ENCODE measurements at places on chromosomes 5 and 9.
A peak's percentile ranks its signal among the peaks of the same experiment; 100 is the strongest.

- DNase-seq = no peak
Observed at GRCh38 chr9:113857875-113858274, 18.2 kb upstream of the ZNF618 start.

DNA sequence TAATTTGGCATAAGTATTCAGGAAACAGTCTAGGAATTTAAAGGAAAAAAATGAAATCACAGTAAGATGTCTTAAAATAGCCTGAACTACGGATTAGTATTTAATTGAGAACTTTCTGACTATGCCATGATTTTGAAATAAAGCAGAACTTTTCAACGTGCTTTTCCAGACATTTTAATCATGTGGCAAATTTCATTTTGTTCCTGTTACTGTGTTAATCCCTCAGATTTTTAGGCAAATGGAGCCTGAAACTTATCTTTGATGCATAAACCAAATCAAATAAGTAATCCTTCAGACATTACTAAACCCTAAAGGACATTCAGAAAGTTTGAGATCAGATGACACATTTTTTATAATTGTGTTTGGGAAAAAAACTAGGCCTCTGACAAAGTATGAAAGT is 75.7 kb downstream of the FBN2 start:
- DNase-seq = no peak

GRCh38 chr5:79456890-79457583 is 56.9 kb downstream of the HOMER1 start:
- no peak for DNase-seq

DNA sequence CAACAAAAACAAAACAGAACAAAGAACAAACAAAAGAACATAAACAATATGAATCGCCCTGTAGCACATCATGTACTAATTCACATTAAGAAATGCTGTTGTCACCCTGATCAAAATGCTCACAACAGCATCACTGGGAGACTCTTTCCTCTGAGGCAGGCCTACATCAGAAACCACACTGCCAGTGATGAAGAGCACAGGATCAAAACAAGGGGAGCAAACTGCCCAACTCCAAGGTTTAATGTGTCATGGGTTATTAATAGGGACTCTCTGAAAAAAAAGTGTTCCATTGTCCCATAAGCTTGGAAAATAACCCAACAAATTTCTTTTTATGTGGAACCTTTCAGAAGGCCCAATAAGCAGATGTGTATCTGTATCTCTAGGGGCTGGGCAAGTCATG is 74.2 kb downstream of the PTPN3 start:
- DNase-seq = no peak

DNA sequence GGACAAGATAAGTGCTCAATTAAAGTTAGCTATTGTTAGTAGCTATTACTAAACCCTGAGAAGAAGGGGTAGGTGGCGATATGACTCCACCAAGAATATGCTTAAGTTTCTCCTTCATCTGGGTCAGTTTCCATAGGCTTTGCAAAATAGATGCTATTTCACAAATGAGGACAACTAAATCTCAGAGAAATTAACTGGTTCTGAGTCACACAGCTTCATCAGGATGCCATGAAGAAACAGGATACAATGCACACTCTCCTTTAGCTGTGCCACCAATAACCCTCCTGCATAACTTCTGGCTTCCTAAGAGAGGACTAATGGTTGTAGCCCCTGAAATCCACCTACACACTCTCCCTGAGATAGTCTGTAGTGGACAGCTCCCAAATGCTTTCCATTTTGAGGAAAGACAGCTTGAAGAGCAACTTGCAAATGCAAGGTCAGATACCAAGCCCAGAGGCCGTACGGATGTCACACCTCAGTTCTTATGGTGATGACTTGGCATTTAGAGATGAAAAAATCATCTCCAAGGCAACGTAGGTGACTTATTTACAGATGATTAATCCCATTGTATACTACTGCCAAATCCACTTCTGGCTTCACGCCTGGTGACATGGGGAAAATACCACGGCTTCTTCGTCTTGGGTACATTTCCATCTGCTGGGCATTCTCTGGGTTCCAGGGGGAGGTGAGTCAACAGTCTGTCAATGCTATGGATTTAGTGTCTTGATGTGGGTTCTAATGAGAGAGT is 251.4 kb upstream of the IL12B start:
- no peak for DNase-seq

DNA sequence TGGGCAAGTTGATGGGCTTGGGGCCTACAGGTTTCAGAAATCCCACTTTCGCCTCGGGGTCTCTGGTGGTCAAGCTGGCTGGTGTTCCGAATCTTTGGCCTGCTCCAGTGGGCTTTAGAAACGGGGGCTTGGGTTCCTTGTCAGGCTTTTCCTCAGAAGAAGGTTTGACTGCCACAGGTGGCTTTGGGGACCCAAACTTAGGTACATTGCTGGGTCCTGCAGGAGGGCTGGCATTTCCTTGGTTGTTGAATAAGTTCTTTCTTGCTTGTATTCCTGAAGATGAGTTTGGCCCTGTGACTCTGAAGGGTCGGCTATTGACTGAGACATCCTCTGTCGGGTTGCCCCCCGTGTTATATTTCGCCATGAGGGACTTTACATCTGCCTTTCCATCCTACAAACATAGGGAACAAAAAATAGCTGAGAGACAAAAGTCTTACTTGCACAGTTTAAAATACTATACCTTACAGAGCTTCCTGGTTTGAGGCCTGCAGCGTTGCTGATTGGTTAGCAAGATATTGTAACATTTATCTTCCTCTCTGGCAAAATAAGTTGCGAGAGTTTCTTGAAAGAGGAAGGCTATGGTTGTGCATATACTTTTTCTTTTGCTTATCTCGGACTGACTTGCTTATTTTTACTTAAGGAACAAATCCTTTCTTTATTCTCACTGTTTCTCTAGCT is 16.6 kb downstream of the FYB1 start:
- DNase-seq = no peak

DNA sequence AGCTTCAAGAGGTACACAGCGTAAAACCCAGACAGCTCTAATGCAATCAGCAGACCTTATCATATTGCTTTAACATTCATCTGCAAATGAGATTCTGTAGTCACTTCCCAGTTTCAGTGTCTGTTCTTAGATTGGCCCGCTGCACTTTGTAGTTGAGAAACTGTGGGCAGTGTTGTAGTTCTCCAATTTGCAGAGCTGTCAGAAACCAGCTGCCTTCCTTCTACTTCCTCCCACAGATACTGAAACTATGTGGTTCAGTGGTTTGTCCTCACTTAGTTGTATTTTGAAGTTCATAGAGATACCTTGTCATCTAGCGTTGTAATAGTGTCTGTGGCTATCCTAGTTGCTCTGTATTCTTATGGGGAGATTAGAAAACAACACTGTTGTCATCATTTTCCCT is 39.6 kb upstream of the TRIM36 start:
- no peak for DNase-seq

GRCh38 chr9:99377790-99378775 is 156.0 kb downstream of the SEC61B start:
- no peak for DNase-seq

GRCh38 chr5:8831251-8831650 is 714.6 kb downstream of the SEMA5A start:
- DNase-seq = no peak

GRCh38 chr9:114006931-114007691 is 71.0 kb downstream of the AMBP start:
- DNase-seq = no peak

DNA sequence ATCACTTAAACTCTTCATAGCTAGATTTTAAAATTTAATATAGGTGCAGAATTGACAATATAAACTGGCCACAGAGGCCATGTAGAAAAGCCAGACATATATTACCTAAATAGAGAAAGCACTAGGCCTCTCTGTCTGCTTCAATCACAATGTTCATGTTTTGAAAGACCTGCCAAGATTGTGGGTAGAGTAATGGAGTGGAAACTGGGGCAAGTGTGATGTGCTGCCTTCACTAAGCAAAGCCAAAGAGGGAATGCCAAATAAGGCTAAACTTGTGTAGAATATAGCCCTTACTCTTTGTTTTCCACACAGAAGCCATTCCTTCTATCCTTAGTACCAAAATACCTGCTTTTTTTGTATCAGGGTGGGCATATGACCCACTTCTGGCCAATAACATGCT is 15.1 kb upstream of the ISOC1 start:
- DNase-seq = no peak

- DNase-seq = peak; percentile 74
Observed at GRCh38 chr5:17219006-17219422, 1.6 kb downstream of the BASP1 start.

Data from NCI-H524 (cell line).